ENCODE measurements at places on chromosomes 1 and 21. TPM values are rescaled to one million over a fixed set of nuclear protein-coding genes. Genes with fewer than 3 reads are reported as not detected.
A peak's percentile ranks its signal among the peaks of the same experiment; 100 is the strongest.

- H3K27me3 ChIP-seq: peaks cover 10% of the 10 kb centered on the region
- H3K4me3 ChIP-seq: peak overlapping the region; percentile 61
- no peaks in the 10 kb centered on the region for H3K36me3 ChIP-seq
- peak; percentile 88 for DNase-seq
- peaks cover 15% of the 10 kb centered on the region for H3K4me1 ChIP-seq
- H3K27ac ChIP-seq: peak overlapping the region; percentile 39
Observed at GRCh38 chr1:119001181-119002027, 13.3 kb upstream of the TBX15 start.

DNA sequence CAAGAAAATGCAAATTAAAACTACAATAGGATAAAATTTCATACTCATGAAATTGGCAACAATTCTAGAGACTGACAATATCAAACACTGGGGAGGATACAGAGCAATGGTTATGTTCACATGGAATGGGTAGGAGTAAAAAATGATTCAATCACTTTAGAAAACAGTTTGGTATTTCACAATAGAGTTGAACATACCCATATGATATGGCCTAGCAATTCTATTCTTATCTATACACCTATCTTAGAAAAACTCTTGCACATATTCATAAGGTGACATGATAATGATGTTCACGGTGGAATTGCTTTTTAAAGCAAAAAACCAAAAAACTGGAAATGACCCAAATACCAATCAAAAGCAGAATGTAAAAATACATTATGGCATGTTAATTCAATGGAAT is 28.7 kb downstream of the PHC2 start:
- H3K4me3 ChIP-seq: no peak overlapping the region
- H3K27me3 ChIP-seq: no peaks in the 10 kb centered on the region
- DNase-seq: no peak
- no peaks in the 10 kb centered on the region for H3K4me1 ChIP-seq
- peaks cover 7% of the 10 kb centered on the region for H3K36me3 ChIP-seq
- H3K27ac ChIP-seq: no peak overlapping the region

WNT3A gene
- total RNA-seq: not detected

DNA sequence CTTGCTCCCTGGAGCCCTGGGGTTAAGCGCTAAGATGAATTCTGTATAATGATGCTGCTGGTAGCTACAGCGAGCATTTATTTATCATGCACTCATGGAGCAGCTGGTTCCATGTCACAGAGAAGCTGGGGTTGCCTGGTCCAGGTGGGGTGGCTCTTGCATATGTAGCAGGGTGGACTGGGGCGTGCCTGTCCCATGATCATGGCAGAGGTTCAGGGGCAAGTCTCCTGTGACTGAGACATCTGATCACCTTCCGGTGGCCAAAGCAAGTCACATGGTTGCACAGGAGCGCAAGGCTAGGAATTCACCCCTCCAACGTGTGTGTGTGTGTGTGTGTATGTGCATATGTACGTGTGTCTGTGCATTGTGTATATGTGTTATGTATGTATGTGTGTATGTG is 15.6 kb upstream of the KCNAB2 start:
- no peaks in the 10 kb centered on the region for H3K36me3 ChIP-seq
- H3K27me3 ChIP-seq: no peaks in the 10 kb centered on the region
- H3K27ac ChIP-seq: no peak overlapping the region
- peak; percentile 35 for DNase-seq
- no peaks in the 10 kb centered on the region for H3K4me1 ChIP-seq
- H3K4me3 ChIP-seq: no peak overlapping the region

DNA sequence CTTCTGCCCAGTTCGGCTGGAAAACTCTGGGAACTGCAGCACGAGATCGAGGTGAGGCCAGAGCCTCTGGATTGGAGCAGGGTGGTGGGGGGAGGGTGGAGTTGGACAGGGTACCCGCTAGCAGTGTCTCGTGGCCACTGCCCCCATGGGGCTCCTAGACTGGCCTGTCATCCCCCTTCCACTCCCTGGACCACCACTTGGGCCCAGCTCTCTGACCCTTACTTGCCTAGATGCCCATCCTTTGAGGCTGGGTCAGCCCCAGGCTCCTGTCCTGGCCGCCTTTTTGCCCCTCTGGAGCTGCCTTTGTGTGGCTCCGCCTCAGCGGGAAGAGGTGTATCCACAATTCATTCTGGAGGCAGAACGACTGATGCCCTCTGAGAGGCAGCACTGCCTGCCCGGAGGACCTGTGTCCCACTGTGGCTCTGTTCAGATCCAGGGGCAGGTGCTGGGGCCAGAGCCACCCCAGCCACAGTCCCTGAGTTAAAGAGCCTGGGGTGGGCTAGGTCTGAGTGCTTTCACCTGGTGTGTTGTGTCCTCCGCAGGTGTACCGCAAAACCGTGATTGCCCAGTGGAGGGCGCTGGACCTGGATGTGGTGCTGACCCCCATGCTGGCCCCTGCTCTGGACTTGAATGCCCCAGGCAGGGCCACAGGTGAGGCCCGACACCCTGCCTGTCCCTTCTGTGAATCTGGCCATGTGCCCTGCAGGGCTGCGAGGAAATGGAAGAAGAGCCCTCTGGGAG is 17.7 kb downstream of the FAAH start:
- H3K27me3 ChIP-seq: no peaks in the 10 kb centered on the region
- no peak overlapping the region for H3K27ac ChIP-seq

DNA sequence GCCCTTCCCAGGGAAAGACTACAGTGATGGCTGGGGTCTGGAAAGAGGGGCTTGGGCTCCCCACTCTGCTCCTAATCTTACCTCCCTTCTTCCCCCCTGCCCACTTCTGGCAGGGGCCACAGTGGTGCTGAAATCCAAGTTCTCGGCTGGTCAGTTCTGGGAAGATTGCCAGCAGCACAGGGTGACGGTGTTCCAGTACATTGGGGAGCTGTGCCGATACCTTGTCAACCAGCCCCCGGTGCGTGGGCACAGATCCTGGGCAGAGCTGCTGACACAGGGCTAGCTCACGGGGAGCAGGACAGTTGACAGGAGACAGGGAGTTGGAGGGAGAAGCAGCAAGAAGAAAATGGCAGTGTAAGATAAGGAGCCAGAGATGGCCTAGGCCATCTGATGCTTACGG is 2.4 kb downstream of the SLC27A3 start:
- H3K4me1 ChIP-seq: peaks cover 23% of the 10 kb centered on the region
- H3K36me3 ChIP-seq: peaks cover 6% of the 10 kb centered on the region
- no peak overlapping the region for H3K4me3 ChIP-seq
- no peak overlapping the region for H3K27ac ChIP-seq
- H3K27me3 ChIP-seq: no peaks in the 10 kb centered on the region

GRCh38 chr1:29900712-29901111 is 664.4 kb downstream of the PTPRU start:
- no peak for DNase-seq
- no peak overlapping the region for H3K4me3 ChIP-seq
- H3K36me3 ChIP-seq: no peaks in the 10 kb centered on the region
- peaks cover 8% of the 10 kb centered on the region for H3K27me3 ChIP-seq
- H3K4me1 ChIP-seq: no peaks in the 10 kb centered on the region
- H3K27ac ChIP-seq: no peak overlapping the region

GRCh38 chr1:160219062-160219929 is 14.1 kb downstream of the PEA15 start:
- peaks cover 18% of the 10 kb centered on the region for H3K4me1 ChIP-seq
- H3K4me3 ChIP-seq: no peak overlapping the region
- peaks cover 88% of the 10 kb centered on the region for H3K36me3 ChIP-seq
- H3K27me3 ChIP-seq: no peaks in the 10 kb centered on the region

Measured in osteoblast (primary cell).